ENCODE measurements at places on chromosomes 5 and 9. TPM values are rescaled to one million over a fixed set of nuclear protein-coding genes. Genes with fewer than 3 reads are reported as not detected.

Gene DAB2IP
- 1.2 TPM for total RNA-seq

GRCh38 chr5:120151181-120151580, 312.9 kb upstream of the PRR16 start:
- H3K36me3 ChIP-seq: no peaks in the 10 kb centered on the region
- peaks cover 31% of the 10 kb centered on the region for H3K4me1 ChIP-seq
- no peak overlapping the region for H3K4me3 ChIP-seq
- H3K27ac ChIP-seq: peak overlapping the region; percentile 98
- no peaks in the 10 kb centered on the region for H3K27me3 ChIP-seq

Gene GPRIN1
- total RNA-seq: 15.6 TPM

Gene ZNF354B
- 7.0 TPM for total RNA-seq

GRCh38 chr5:170537451-170538095, 33.8 kb downstream of the KCNIP1 start:
- no peaks in the 10 kb centered on the region for H3K36me3 ChIP-seq
- no peak for DNase-seq
- no peak overlapping the region for H3K27ac ChIP-seq
- no peak overlapping the region for H3K4me3 ChIP-seq
- no peaks in the 10 kb centered on the region for H3K27me3 ChIP-seq
- no peaks in the 10 kb centered on the region for H3K4me1 ChIP-seq

Measured in SJSA1 (cell line).